ENCODE measurements at places on chromosomes 7 and 10.

DNA sequence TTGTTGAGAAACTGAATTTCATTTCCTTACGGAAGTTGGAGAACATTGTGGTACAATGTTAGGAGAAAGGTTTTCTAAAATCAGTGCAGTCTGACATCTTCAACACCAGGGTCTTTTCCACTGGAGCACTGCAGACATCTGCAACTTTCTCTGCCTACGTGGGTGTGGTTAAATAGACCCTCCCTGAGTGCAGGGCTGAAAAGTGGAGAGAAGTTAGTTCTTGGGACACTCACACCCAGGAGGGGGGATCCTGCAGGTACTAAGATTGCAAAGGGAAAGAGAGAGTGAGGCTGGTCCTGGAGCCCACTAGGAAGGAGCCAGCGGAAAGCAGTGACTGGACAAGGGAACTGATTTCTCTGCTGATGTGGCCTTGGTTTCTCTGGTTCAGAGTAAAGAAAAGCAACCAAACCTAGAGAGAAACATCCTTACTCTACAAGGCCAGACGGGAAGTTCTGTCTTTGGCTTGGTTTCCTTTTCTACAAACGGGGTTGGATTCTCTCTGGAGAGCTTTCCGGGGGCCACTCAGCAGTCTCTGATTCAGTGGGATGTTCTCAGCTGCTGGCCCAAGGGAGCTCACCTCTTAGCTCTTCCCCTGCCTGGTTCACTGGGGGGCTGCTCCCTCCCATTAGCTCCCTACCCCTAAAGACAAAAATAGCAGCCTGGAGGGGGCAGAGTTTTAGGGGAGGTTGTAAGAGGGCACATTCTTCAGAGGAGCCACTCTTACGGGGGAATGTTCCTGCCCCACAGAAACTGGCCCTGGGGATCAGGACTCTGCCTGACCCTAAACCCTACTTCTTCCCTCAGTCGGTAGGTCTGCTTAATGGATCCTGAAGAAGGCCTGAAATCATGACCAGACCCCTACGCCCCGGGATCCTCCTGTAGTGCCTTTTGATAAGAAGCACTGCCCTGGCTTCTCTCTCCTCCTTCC is 2.7 kb downstream of the UPP1 start:
- DNase-seq: no peak

GRCh38 chr10:97778452-97779302 is 6.9 kb upstream of the SFRP5 start:
- DNase-seq: no peak

DNA sequence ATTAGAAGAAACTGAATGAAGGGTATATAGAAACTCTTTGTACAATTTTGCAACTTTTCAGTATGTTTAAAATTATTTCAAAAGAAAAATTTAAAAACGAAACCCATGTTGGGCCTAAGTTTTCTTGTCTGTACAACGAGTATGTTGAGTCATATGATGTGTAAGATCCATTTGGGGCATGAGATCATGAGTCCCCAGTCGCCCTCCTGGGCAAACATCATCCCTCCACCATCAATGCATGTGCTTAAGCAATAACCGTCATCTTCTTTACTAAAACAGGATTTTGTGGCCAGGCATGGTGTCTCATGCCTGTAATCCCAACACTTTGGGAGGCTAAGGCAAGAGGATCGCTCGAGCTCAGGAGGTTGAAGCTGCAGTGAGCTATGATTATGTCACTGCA is 54.2 kb upstream of the CDCA7L start:
- DNase-seq: no peak

DNA sequence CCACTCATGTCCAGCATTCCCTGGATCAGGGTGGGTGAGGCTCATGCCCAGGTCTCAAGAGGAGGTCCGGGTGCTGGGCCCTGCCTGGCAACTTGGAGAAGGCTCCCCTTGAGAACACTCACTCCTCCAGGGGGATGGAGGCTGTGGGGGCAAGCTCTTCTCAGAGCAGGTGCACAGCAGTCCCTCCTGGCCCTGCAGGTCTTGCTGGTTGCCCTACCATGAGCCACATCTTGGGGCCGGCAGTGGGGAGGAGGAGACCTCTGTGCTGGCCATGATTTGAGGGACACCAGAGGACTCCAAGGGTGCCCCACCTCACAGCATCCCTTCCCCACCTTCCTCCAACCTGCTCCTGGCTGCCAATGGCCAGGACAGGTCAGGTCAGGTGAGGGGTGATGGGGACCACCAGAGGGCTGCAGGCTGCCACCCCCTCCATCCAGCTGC is 87.4 kb upstream of the RET start:
- DNase-seq: no peak

DNA sequence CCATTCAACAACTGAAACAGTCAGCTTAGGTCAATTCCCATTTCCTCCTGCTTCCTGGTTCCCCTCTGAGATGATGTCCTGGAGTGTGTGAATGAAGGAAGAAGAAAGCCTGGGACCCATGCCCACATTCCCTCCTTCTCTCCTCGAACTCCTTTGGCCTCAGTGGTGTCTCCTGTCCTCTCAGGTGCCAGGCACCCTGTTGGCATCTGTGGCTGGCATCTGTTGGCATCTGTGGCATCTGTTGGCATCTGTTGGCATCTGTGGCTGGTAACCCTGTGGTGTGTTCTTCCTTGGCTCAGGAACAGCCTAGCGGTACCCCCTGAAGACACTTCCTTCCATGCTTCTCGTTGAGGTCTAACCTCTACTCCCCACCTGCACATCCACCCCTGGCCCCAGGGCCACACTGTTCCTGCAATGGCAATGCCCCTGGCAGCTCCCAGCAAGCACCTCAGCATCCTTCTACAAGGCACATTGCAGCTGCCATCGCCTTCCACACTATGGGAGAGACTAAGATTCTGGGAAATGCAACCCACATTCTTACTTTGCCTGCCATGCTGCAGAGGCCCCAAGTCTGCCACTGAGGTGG is 114.4 kb upstream of the NEBL start:
- DNase-seq: no peak

- DNase-seq: no peak
These were observed 27.7 kb downstream of the ARHGAP22 start for GRCh38 chr10:48577158-48577557.

- DNase-seq: no peak
These were observed 217.8 kb upstream of the HPS1 start for GRCh38 chr10:98664329-98665042.

DNA sequence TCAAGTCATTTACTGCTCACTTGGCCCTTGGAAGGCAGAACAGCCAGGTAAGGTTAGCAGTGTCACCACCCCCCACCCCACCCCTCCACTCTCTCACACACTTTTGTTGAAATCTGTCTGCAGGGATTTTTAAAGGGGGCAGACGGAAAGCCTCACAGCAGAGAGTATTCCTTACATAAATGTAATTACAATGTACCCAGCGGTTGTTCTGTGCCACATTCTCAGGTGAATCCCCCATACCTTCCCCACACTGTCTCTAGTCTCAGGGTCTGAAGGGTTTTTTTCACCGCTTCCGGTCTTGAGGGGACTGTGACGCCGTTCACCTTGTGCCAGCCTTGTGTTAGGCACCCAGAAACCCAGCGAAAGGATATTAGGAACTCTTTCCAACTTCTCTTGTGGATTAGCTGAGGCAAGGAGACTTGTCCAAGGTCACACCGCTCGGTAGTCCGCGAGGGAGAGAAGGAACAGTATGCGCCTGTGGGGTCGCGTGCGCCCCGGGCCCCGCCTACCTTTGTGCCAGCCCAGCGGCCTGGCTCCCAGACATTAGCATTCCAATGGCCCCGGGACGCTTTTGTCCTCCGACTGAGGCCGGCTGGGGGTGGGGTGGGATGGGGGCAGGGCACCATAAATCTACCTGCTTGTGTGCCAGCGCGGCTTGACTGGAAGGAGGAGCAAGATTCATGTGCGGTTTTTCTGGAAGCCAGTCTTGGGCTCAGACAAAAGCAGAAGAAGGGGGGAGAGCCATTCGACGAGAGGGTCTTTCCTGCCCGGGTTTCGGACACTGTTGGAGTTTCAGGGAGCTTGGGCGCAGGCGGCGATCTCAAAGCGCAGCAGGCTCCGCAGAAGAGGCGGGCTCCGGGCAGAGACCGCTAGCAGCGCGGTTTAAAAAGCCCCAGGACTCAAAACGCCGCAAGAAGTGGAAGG is 4.5 kb downstream of the NEUROG3 start:
- DNase-seq: no peak

DNA sequence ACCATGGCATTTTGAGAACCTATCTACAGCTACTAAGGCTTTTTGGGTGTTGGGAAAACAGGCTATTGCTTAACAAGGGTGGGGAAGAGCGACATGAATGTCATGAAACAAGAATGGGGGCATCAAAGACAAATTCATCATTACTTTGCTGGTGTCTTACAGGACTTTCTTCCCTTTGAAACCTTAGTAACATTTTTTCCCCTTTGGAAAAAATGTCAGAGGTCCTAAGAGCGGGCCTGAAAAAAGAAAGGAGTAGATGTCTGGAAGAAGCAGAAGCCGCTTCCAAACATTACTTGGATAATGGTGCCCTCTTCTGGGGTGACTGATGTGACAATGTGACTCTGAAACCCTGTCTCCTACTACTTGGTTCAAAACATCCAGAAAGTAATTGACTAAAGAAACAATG is 3.8 kb upstream of the DDX50 start:
- DNase-seq: peak; percentile 15

- no peak for DNase-seq
These were observed 1.7 kb upstream of the LFNG start for GRCh38 chr7:2517678-2518507.

DNA sequence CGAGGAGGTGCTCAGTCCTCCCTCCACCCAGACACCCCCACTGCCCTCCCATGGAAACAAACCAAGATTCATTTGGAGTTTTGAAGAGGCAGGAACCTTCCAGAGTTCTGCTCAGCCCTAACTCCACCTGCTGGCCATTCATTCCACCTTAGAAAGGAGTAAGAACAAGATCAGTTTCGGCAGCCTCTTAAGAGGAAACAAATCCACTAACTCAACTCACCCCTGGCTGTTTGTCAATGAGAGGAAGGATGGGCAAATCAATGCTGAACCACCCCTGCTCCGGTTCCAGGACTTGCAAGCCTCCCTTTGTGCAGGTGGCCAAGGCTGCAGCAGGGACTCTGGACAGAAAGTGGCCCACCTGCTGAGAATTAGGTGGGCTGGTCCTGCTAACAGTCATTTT is 26.2 kb downstream of the CCDC3 start:
- no peak for DNase-seq

- DNase-seq: no peak
These were observed 338 bp downstream of the ATP6V0E2 start for GRCh38 chr7:149873970-149874643.

- DNase-seq: no peak
These were observed 43.7 kb downstream of the UNC5B start for GRCh38 chr10:71255808-71256660.

DNA sequence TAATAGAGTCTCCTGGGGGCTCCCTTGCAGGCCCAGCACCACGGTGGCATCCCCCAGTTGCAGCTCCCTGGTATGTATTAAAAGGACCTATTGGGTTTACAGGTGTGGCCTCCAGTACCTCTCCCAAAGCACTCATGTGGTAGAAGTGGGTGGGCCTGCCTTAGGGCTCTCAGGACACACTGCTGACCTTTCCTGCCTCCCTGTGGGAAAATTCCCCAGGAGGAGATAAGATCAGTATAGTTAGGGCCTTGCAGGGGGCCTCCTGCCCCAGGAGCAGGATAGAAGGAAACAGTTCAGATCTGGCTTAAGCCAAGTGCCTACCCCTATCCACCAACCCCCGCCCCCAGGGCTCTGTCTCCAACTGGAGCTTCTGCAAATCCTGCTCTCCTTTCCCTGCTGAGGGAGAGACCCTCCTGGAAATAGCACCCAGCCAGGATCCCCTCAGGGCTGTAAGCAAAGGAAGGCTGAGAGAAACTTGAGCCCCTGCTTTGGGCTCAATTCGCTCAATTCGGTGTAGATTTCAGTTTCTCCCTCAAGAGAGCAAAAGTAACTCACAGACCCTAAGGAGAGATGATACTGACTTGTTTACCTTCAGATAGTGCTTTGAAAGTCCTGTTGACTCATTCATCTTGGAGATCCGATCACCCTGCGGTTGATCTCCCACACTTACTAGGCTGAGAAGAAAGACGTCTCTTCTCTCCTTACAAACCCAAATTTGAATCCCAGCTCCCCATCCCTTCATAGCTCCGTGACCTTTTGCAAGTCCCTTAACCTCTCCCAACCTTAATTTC is 130.6 kb downstream of the WDR11 start:
- no peak for DNase-seq

DNA sequence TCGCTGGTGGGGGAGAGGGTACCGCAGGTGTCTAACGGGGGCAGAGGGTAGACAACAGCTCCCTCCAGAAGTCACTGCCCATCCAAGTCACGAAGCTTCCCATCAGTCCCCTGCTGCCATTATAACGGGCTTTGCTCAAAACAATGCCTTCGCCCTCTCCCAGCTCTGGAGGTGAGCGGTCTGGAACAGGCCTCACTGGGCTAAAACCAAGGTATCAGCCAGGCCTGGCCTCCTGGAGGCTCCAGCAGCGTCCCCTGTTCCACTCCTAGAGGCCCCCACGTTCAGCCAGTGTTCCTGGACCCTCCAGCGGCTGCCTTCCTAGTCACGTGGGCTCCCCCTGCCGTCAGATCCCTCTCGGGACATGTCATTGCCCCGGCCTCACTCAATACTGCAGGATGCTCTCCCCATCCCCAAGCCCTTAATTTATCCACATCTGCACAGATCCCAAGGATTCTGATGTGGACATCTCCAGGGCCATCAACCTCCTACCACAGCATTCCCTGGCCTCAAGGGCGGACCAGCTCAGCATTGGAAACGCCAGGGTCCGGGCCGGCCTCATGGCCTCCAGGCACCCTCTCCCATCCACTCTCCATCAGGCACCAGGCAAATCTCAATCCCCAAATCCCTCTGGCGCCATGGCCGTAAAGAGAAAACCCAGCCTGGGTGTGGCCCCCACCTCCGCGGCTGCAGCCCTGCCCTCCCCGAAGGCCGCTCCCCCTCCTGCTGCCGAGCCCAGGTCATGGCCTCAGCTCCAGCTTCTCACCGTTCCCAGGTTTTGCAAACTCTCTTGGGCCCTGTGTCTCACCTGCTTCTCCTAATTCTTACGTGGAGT is 104.1 kb upstream of the FAM20C start:
- no peak for DNase-seq

DNA sequence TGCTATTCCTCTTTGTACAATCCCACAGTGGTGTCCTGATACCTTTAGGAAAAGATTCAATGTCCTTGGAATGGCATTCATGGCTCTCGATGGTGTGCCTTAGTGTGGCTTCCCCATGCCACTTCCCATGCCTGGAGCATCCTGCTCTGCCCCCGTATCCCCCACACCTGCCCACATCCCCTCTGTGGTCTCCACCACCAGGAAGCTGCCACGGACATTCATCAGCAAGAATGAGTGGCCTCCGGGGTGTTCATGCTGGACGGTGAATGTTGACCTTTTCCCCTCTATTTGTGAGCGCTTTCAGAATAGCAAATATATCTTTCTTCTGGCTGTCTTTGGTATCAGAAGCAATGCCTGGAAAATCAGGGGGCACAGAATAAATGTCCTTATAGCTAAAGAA is 262.0 kb upstream of the NRP1 start:
- DNase-seq: no peak
